Fibroblast of the conjunctiva (primary cell): ENCODE measurements at places on chromosomes 4 and X.

DNA sequence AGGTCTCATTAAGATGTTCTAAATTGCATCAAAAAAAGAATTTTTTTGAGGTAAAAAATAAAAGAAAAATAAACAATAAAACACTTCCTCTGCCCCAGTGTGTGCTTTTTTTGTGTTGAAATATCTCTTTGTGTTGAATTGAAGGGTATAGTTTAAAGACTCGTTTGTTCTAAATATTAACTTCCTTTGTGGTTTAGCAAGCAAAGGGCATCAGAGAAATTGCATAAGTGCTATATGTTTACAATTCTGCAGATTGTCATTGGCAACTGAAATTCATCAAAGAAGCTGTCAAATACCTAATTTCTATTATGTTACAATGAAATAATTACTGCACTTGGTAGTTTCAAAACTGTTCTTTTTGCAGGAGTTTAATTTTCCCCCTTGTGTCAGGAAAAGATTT, 260.5 kb downstream of the DKK2 start:
- no peak for DNase-seq

DNA sequence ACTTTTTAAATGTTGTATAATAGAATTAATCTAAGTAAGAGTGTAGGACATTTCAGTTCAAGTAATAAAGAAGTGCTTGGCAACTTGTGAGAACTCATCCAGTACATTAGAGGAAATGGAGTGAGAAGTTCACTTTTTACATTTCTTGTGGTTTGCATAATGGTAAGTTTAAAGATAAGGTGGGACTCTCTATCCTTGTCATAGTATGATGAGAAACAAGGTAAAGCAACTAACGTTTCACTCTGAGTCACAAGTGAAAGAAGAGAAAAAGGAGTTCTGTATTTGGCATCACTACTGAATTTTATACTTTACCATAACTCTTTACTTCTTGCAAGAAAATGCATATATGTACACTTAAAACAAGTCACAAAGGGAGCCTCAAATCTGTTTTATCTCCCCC, 219.4 kb downstream of the SLC4A4 start:
- DNase-seq = no peak

DNA sequence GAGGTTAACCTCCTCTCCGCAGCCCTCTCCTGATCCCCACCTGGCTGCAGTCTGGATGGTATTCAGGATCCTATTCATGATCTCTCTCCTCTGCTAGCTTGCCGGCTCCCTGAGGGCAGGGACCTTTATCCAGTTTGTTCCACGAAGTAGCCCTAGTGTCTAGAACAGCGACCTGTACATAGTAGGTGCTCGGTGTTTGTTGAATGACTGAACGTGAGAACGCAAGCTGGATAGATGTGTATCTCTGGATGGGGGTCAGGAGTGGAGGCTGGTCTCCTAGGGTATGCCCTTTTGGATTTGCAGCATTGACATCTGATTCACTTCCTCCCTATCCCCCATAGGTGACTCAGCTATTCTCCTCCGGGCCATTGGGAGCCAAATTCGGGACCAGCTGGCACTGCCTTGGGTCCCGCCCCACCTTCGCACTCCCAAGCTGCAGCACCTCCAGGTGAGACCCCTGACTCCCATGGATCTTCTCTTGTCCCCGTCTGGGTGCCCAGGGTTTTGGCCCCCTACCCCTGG, 7.3 kb downstream of the CCDC22 start:
- no peak for DNase-seq

DNA sequence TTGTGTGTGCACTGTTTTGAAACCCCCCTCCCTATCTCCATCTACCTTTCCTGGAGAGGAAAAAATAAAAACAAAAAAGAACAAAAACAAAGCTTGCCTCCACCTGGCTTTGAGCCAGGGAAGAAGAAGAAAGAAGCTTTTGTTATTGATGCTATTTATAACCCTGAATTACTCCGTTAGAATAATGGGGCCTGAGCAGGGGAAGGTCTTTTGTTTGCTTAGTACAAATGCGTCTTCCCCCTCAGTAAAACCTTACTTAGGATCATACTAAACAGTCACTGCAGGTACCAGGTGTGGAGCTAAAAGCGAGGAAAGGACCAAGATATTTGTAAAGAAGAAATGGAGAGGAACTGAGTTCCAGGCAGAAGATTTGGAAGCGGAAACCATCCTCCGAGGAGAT, 352.1 kb downstream of the KCNIP4 start:
- DNase-seq = no peak

DNA sequence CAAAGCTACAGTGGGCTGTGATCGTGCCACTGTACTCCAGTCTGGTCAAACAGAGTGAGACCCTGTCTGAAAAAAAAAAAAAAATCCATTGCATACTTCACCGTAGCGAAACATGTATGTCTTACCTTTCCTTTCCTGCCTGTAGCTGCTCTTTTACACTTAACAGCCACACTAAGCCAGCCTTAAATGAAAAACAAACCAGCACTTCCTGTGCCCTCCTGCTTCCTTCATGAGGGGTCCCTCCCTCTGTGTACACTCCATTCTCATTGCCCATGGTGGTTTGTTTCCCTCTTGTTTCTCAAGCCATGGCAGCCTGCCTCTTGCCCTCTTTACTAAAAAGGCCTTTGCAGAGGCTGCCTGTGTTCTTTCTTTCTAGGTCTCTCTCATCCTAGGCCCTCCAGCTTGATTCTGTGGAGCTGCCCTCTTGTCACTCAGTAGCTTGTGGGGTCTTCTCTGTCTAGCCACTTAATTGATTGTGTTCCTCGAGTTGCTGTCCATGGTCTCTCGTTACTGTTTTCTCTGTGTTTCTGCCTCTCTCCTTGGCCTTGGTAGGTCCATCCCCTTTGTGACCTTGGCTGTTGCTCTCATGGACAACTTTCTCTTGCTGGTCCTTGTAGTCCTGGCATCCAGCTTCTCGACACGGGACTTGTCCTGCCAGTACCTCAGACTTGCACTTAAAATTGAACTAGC, 52.1 kb upstream of the MSANTD1 start:
- no peak for DNase-seq

GRCh38 chr4:158996669-158997074, 106.2 kb upstream of the RAPGEF2 start:
- peak; percentile 81 for DNase-seq

DNA sequence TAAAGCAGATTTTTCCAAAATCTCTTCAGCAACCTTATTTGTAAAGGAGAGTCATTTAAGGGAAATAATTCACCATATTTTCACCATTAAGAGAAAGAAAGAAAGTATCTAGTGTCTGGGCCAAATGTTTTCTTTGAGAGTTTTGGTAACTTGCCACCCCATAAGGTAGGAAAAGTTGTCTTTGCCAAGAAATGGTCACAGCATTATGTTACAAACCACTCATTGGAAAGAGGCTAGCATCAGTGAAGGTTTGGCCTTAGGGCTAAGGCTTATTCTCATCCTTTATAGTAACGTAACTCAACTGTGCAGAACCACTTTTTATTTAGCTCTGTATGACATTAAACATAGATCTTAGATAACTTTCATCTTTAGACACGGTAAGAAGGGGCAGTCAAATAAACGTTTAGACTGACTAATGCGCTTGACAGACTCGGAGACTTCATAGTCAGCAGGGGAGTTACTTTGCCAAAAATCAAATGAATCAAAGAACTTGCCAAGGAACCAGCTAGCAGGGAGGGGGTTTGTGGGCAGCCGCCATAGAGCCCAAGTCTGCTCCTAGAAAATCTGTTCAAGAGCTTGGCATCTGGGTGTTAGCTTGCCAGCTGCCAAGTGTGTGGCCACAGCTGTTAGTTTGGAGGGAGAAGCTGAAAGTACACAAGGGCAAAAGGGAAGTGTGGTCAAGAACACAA, 182.8 kb upstream of the GRID2 start:
- peak; percentile 17 for DNase-seq

DNA sequence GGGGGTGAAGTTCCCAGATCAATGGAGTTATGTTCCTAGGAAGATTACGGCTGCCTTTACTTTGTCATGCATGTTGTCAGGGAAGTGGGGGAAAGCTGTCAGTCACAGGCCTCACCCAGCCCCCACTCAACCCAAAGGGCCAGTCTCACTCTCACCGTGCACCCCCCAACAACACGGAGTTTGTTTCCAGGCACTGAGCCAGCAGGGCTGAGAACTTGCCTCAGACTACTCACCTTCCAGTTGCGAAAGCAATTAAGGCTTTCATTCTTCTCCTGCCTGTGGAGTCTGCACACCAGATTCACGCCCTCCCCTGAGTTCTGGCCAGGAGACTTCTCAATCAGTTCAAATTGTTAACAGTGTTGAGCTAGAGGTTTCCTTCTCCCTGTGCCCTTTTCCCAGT, 114.3 kb downstream of the SH3BGRL start:
- DNase-seq = no peak

- no peak for DNase-seq
Measured at GRCh38 chr4:5084911-5085475, 33.7 kb downstream of the STK32B start.
